ENCODE measurements at places on chromosomes 7 and 10. TPM values are rescaled to one million over a fixed set of nuclear protein-coding genes. Genes with fewer than 3 reads are reported as not detected.

DNA sequence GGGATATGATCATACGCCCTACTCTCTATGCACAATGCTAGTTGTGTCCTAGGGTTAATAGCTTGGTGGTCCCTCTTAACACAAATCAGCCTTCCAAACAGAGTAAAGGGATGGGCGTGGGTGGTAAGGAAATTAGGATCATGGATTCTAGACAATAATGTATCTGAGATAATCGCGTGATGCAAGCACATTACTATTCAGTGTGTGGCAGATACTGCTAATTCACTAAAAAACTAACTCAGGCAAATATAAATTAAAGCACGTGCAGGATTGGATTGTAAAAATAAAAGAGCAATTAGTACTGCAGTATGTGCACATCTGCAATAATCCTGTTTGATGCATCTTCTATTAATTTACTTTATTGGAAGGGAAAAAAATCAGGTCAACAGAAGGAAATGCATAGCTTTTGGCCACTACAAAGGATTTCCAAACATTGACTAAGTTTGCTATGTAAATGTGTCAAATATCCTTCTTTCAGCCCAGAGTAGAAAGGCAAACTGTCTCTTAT lies 22.0 kb downstream of the TWIST1 start:
- no peaks in the 10 kb centered on the region for H3K4me1 ChIP-seq
- H3K36me3 ChIP-seq, result no peaks in the 10 kb centered on the region
- H3K27ac ChIP-seq, result no peak overlapping the region
- peaks cover 42% of the 10 kb centered on the region for H3K27me3 ChIP-seq
- H3K4me3 ChIP-seq, result no peak overlapping the region
- no peak for DNase-seq

The CALHM2 gene
- total RNA-seq, result not detected

The SLC16A12 gene
- total RNA-seq, result not detected

GRCh38 chr10:97196223-97197029 lies 10.7 kb upstream of the SLIT1 start:
- no peaks in the 10 kb centered on the region for H3K36me3 ChIP-seq
- H3K4me1 ChIP-seq, result peaks cover 24% of the 10 kb centered on the region
- H3K27me3 ChIP-seq, result peaks cover 33% of the 10 kb centered on the region
- peak; percentile 54 for DNase-seq
- H3K27ac ChIP-seq, result no peak overlapping the region
- peak overlapping the region; percentile 86 for H3K4me3 ChIP-seq

DNA sequence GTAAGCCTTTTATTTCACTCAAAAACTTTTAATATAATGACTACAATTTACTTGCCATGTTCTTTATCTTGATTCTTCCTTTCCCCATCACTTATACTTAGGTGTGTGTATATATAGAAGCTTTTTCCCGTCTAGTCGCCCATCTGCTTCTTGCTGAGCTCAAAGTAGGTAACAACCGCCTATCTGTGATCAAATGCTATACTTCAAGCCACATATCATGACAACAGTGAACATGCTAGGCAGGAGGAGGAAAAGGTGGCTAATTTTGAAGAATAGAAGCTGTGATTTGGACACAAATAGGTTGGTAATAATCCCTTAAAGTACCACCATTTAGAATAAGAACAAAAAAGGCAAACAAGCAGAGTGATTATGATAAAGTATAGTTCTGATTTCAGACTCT lies 367.3 kb upstream of the CHRM2 start:
- DNase-seq, result no peak
- H3K27ac ChIP-seq, result no peak overlapping the region
- no peaks in the 10 kb centered on the region for H3K36me3 ChIP-seq
- no peak overlapping the region for H3K4me3 ChIP-seq
- no peaks in the 10 kb centered on the region for H3K27me3 ChIP-seq
- peaks cover 19% of the 10 kb centered on the region for H3K4me1 ChIP-seq

The HOXA10 gene
- not detected for total RNA-seq

- no peak overlapping the region for H3K27ac ChIP-seq
- H3K4me3 ChIP-seq, result no peak overlapping the region
- peaks cover 14% of the 10 kb centered on the region for H3K36me3 ChIP-seq
- no peaks in the 10 kb centered on the region for H3K27me3 ChIP-seq
These were observed 1.5 kb upstream of the DHX32 start for GRCh38 chr10:125882596-125882995.

GRCh38 chr7:28328822-28329660 lies 83.3 kb upstream of the CREB5 start:
- no peak overlapping the region for H3K27ac ChIP-seq
- H3K27me3 ChIP-seq, result no peaks in the 10 kb centered on the region
- no peaks in the 10 kb centered on the region for H3K4me1 ChIP-seq
- H3K36me3 ChIP-seq, result no peaks in the 10 kb centered on the region

DNA sequence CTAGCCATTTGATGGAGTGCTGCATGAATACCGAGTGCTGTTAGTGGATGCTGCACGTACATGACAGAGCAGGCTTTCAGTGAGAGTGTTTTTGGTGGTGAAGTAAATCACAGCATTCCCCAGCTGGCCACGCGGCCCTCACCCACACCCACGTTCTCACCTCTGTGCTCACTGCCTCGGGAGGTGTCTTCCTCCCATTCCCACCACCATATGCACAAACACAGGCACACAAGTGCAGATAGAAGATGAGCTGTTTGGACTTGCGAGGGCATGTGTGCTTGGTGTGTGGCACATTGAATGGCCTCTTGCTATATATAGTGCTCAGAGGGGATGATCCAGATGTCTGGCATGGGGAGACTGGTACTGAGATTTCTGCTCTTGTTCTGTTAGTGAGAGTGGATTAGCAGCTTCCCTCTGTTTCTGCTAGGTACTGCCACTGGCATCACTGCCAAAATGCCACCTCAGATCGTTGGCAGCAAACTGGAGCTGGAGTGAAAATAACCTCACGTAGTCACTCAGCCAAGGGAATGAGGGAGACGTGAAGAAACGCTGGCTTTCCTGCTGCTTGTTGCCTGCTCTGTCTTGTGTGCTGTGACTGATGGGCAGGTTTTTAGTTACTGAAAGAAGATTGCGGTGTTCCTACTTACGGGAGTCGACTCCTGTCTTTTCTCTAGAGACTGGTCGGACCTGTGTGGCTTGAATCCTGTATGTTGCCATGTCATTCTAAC lies 19.1 kb downstream of the DNAJB6 start:
- H3K36me3 ChIP-seq, result peaks cover 14% of the 10 kb centered on the region
- H3K27me3 ChIP-seq, result no peaks in the 10 kb centered on the region
- H3K27ac ChIP-seq, result no peak overlapping the region
- no peak overlapping the region for H3K4me3 ChIP-seq
- H3K4me1 ChIP-seq, result peaks cover 43% of the 10 kb centered on the region
- DNase-seq, result no peak

GRCh38 chr10:97596101-97597082 lies 6.9 kb downstream of the C10orf62 start:
- no peaks in the 10 kb centered on the region for H3K36me3 ChIP-seq
- H3K4me1 ChIP-seq, result no peaks in the 10 kb centered on the region
- H3K27me3 ChIP-seq, result no peaks in the 10 kb centered on the region
- no peak overlapping the region for H3K27ac ChIP-seq
- no peak overlapping the region for H3K4me3 ChIP-seq

DNA sequence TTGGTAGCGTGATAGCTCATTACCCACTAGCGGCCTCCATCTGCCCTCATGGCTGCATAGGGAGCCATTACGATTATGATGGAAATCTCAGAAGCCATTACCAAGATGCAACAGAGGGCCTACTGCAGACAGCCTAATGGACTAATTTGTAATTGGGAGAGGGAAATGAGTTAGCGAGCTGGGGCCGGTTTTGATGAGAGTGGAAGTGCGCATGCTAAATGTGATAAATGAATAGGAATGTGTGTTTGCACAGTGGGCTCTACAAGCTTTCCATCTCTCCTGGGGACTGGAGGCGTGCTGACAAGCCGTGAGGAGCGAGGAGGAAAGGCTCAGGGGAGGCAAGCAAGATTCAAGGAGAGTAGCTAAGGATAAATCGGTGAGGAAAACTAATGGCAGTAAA lies 644.5 kb upstream of the GALNT17 start:
- no peak overlapping the region for H3K4me3 ChIP-seq
- no peak for DNase-seq
- peaks cover 6% of the 10 kb centered on the region for H3K36me3 ChIP-seq
- no peaks in the 10 kb centered on the region for H3K27me3 ChIP-seq
- H3K27ac ChIP-seq, result no peak overlapping the region
- H3K4me1 ChIP-seq, result peaks cover 4% of the 10 kb centered on the region

GRCh38 chr7:33157311-33157710 lies 27.9 kb downstream of the BBS9 start:
- no peak overlapping the region for H3K27ac ChIP-seq
- no peak overlapping the region for H3K4me3 ChIP-seq
- no peak for DNase-seq
- no peaks in the 10 kb centered on the region for H3K27me3 ChIP-seq

- no peaks in the 10 kb centered on the region for H3K4me1 ChIP-seq
- H3K27me3 ChIP-seq, result no peaks in the 10 kb centered on the region
- no peak overlapping the region for H3K27ac ChIP-seq
These were observed 610.2 kb downstream of the AUTS2 start for GRCh38 chr7:70208236-70209063.

DNA sequence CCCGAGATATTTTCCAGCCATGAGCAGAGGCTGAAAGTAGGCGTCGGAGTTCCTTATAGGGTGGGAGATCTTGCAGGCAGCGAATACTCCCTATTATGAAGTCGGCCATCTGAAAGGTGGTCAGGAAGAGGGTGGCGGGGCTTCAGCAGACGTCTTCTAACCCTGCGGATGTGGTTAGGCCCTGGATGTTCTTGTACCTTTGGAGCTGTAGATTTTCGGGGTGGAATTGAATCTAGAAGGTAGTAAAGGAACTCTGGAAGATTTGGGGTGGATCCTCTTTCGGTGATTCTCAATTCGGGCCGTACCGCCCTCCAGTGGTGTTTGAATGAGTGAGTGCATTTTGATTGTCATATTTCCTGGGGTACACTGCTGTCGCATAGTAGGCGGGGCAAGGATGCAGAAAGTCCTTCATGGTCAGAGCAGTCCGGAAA lies 635 bp downstream of the NUP205 start:
- peaks cover 19% of the 10 kb centered on the region for H3K4me1 ChIP-seq
- peak; percentile 46 for DNase-seq
- no peaks in the 10 kb centered on the region for H3K27me3 ChIP-seq
- peaks cover 6% of the 10 kb centered on the region for H3K36me3 ChIP-seq
- H3K4me3 ChIP-seq, result no peak overlapping the region

DNA sequence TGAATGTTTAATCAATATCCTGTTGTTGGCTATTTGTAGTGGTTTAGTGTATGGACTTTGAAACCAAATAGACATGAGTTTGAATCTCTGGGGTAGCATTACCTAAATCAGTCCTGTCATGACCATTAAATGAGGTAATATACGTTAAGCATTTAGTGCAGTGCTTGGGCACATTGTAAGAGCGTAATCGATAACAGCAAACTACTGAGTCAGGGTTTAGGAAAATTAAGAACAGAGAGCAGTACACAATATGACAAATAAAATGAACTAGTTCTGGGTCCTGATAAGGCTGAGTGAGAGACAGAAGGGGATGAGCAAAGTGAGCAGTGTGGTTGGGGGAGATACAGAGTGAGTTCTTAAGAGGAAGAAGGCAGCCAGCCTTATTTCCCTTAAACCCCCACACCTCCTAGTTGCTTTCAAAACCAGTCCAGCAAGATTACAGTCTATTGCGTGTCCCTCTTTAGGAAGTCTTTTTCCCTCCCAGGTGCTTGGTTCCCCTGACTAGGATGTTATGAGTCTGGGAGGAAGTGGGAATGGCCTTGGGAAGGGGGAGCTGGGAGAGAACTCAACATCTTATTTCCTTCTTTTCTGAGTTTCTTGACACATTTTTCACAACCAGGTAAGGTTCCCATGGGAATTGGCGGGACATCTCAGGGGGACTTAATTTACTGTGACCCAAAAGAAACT lies 171.0 kb downstream of the SND1 start:
- DNase-seq, result no peak
- H3K27ac ChIP-seq, result no peak overlapping the region
- no peaks in the 10 kb centered on the region for H3K27me3 ChIP-seq
- H3K36me3 ChIP-seq, result peaks cover 2% of the 10 kb centered on the region
- H3K4me3 ChIP-seq, result no peak overlapping the region
- peaks cover 16% of the 10 kb centered on the region for H3K4me1 ChIP-seq

- H3K27me3 ChIP-seq, result no peaks in the 10 kb centered on the region
- DNase-seq, result no peak
- no peak overlapping the region for H3K27ac ChIP-seq
- H3K4me1 ChIP-seq, result no peaks in the 10 kb centered on the region
- H3K36me3 ChIP-seq, result no peaks in the 10 kb centered on the region
These were observed 244.4 kb downstream of the ZWINT start for GRCh38 chr10:56116684-56117083.

- no peaks in the 10 kb centered on the region for H3K36me3 ChIP-seq
- peaks cover 20% of the 10 kb centered on the region for H3K4me1 ChIP-seq
- H3K27me3 ChIP-seq, result no peaks in the 10 kb centered on the region
- H3K27ac ChIP-seq, result no peak overlapping the region
These were observed 1.3 kb downstream of the SH2B2 start for GRCh38 chr7:102287981-102288278.

- no peaks in the 10 kb centered on the region for H3K27me3 ChIP-seq
- no peaks in the 10 kb centered on the region for H3K36me3 ChIP-seq
- peaks cover 81% of the 10 kb centered on the region for H3K4me1 ChIP-seq
- no peak for DNase-seq
- peak overlapping the region; percentile 9 for H3K27ac ChIP-seq
These were observed 116.5 kb downstream of the ZMIZ1 start for GRCh38 chr10:79185067-79185774.

- no peak overlapping the region for H3K27ac ChIP-seq
- no peaks in the 10 kb centered on the region for H3K27me3 ChIP-seq
- H3K4me3 ChIP-seq, result no peak overlapping the region
- H3K36me3 ChIP-seq, result no peaks in the 10 kb centered on the region
- no peaks in the 10 kb centered on the region for H3K4me1 ChIP-seq
These were observed 20.3 kb upstream of the SAMD8 start for GRCh38 chr10:75091146-75091545.

DNA sequence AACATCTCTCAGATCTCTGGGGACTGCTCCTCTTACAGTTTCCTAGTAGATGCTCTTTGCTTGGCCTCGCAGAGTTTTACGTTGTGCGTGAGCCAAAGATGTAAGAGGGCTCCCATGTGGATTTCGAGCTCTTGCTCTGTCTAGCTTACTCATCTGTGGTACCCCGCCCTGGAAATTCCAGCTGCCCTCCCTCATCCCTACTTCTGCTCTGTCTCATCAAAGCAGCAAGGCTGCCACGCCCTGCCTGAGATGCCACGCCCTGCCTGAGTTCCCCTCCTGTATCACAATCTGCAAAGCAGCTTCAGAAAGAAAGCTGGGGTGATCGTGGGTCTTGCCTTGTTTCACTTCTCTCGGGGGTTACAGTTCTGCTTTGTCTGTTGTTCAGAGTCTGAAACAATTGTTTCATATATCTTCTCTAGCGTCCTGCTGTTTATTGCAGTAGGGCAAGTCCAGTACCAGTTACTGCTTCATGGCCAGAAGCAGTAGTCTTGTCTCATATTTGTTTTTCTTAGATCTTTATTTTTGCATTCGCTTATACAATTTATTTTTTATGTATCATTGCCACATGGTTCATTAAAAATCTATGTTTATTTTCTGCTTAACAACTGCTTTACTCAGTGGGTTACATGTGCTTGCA lies 36.1 kb upstream of the CCNY start:
- H3K4me3 ChIP-seq, result no peak overlapping the region
- no peaks in the 10 kb centered on the region for H3K36me3 ChIP-seq
- H3K4me1 ChIP-seq, result no peaks in the 10 kb centered on the region
- H3K27me3 ChIP-seq, result peaks cover 3% of the 10 kb centered on the region

- no peak overlapping the region for H3K27ac ChIP-seq
- no peak for DNase-seq
- no peaks in the 10 kb centered on the region for H3K4me1 ChIP-seq
These were observed 325.7 kb downstream of the GATA3 start for GRCh38 chr10:8379906-8380832.

The EGR2 gene
- 14.2 TPM for total RNA-seq
